ENCODE measurements at places on chromosomes 2 and 18. TPM values are rescaled to one million over a fixed set of nuclear protein-coding genes. Genes with fewer than 3 reads are reported as not detected.

ASB18 gene
- 44.4 TPM for total RNA-seq

PXDN gene
- 22.3 TPM for total RNA-seq

SERPINB12 gene
- total RNA-seq: not detected

DSC2 gene
- total RNA-seq: 26.9 TPM

C1QL2 gene
- 0.25 TPM for total RNA-seq

DNA sequence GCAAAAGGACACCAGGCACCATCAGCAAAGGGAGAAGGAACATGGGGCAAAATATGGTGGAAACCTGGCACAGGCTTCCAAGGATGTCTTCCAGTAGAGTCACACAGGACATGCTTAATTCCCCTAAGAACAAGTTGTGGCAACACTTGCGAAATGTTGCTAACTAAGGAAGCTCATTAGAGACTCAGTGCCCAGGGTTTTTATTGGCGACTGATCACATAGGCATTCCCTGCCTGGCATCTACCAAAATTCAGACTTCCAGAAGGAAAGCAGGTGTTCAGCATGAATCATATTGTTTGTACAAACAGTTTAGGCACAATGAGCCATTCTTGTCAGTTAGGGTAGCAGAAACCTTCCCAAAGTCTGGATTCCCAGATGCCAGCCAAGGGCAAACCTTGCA lies 25.7 kb downstream of the SLC4A1AP start:
- no peak overlapping the region for H3K4me3 ChIP-seq
- no peaks in the 10 kb centered on the region for H3K4me1 ChIP-seq
- peaks cover 73% of the 10 kb centered on the region for H3K36me3 ChIP-seq
- no peak overlapping the region for H3K27ac ChIP-seq
- DNase-seq: no peak
- no peaks in the 10 kb centered on the region for H3K27me3 ChIP-seq

- H3K27me3 ChIP-seq: no peaks in the 10 kb centered on the region
- H3K27ac ChIP-seq: no peak overlapping the region
- H3K4me3 ChIP-seq: no peak overlapping the region
- no peaks in the 10 kb centered on the region for H3K4me1 ChIP-seq
- no peak for DNase-seq
These were observed 176.9 kb upstream of the SESTD1 start for GRCh38 chr2:179441551-179441950.

DNA sequence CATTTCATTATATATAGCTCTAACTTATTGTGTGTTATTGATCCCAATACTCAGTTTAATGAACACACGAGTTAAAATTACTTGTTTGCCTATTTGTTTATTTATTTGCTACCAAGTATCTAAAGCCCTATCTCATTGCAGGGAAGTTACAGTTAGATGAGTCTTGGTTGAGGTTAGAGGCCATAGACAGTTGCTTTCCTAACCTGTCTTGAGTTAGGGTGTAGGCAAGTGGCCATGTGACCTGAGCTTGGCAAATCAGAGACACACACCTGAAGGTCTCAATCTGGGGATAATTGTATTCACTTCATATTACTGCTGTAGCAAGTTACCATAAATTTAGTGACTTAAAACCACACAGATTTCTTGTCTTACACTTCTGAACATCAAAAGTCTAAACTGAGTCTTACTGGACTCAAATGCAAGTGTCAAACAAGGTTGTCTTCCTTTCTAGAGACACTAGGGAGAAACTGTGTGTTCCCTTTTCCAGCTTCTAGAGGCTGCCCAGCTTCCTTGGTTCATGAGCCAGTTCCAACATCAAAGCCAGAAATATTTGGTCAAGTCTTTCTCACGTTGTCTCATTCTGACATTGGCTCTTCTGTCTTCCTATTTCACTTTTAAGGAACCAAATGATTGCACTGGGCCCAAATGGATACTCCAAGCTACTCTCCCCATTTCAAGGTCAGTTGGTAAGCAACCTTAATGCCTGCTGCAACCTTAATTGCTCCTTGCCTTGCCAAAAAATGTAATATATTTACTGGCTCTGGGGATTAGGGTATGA lies 39.7 kb downstream of the COL3A1 start:
- no peaks in the 10 kb centered on the region for H3K27me3 ChIP-seq
- peaks cover 43% of the 10 kb centered on the region for H3K36me3 ChIP-seq
- peak overlapping the region; percentile 15 for H3K27ac ChIP-seq
- H3K4me3 ChIP-seq: no peak overlapping the region
- no peaks in the 10 kb centered on the region for H3K4me1 ChIP-seq
- DNase-seq: no peak

GRCh38 chr2:118902266-118903028 lies 39.5 kb upstream of the MARCO start:
- H3K36me3 ChIP-seq: no peaks in the 10 kb centered on the region
- no peak overlapping the region for H3K27ac ChIP-seq
- no peaks in the 10 kb centered on the region for H3K4me1 ChIP-seq
- H3K4me3 ChIP-seq: no peak overlapping the region
- no peaks in the 10 kb centered on the region for H3K27me3 ChIP-seq

DNA sequence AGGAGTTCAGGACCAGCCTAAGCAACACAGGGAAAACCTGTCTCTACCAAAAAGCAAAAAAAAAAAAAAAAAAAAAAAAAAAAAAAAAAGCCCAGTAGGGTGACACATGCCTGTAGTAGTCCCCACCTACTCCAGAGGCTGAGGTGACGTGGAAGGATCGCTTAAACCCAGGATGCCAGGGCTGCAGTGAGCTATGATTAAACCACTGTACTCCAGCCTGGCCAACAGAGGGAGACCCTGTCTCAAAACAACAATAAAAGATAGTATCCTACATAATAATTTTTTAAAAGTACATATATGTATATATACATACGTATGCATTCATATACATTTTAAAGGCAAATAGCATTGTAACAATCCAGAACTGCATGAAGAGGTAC lies 51.7 kb downstream of the SOS1 start:
- H3K36me3 ChIP-seq: peaks cover 27% of the 10 kb centered on the region
- no peak for DNase-seq
- no peaks in the 10 kb centered on the region for H3K4me1 ChIP-seq
- H3K27ac ChIP-seq: no peak overlapping the region
- H3K4me3 ChIP-seq: no peak overlapping the region

- H3K4me1 ChIP-seq: peaks cover 6% of the 10 kb centered on the region
- no peaks in the 10 kb centered on the region for H3K36me3 ChIP-seq
- DNase-seq: peak; percentile 27
- H3K27me3 ChIP-seq: no peaks in the 10 kb centered on the region
- no peak within 1 kb of the TSS for H3K4me3 ChIP-seq
These were observed at the start of gene CYTIP for GRCh38 chr2:157443795-157444640. CYTIP (minus strand) TSS chr2:157444089; CDS start chr2:157444020, 69 bp downstream.

DNA sequence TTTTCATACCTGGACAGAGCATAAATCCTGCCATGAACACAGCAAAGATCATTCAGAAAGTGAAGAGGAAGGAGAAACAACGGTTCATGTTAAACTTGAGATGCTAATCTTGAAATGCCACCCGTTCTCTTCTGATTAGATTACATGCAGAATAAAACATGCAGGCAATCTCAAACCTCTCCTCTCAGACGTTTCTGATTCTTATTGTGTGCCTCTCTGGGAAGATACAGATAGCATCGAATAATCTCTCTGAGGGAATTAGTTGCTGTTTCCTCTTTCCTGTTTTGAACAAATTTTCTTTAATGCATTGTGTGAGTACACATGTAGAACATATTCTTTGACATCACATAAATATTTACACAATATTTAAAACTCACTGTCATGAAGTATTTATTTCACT lies 313.4 kb downstream of the PRKCE start:
- no peaks in the 10 kb centered on the region for H3K27me3 ChIP-seq
- peaks cover 45% of the 10 kb centered on the region for H3K4me1 ChIP-seq
- no peak for DNase-seq
- no peaks in the 10 kb centered on the region for H3K36me3 ChIP-seq
- H3K27ac ChIP-seq: no peak overlapping the region

- H3K27me3 ChIP-seq: no peaks in the 10 kb centered on the region
- no peak overlapping the region for H3K4me3 ChIP-seq
- no peak for DNase-seq
- H3K27ac ChIP-seq: no peak overlapping the region
- no peaks in the 10 kb centered on the region for H3K4me1 ChIP-seq
- no peaks in the 10 kb centered on the region for H3K36me3 ChIP-seq
These were observed 155.4 kb upstream of the LHCGR start for GRCh38 chr2:48910961-48911360.

- DNase-seq: no peak
- H3K4me3 ChIP-seq: no peak overlapping the region
- H3K27ac ChIP-seq: peak overlapping the region; percentile 37
- peaks cover 3% of the 10 kb centered on the region for H3K27me3 ChIP-seq
- H3K36me3 ChIP-seq: no peaks in the 10 kb centered on the region
These were observed 20.1 kb downstream of the ASAP2 start for GRCh38 chr2:9226458-9227380.

- no peak overlapping the region for H3K27ac ChIP-seq
- no peak for DNase-seq
- no peaks in the 10 kb centered on the region for H3K36me3 ChIP-seq
- no peaks in the 10 kb centered on the region for H3K27me3 ChIP-seq
- no peak overlapping the region for H3K4me3 ChIP-seq
- H3K4me1 ChIP-seq: no peaks in the 10 kb centered on the region
These were observed 1344.4 kb upstream of the CELF4 start for GRCh38 chr18:38909972-38910371.

DNA sequence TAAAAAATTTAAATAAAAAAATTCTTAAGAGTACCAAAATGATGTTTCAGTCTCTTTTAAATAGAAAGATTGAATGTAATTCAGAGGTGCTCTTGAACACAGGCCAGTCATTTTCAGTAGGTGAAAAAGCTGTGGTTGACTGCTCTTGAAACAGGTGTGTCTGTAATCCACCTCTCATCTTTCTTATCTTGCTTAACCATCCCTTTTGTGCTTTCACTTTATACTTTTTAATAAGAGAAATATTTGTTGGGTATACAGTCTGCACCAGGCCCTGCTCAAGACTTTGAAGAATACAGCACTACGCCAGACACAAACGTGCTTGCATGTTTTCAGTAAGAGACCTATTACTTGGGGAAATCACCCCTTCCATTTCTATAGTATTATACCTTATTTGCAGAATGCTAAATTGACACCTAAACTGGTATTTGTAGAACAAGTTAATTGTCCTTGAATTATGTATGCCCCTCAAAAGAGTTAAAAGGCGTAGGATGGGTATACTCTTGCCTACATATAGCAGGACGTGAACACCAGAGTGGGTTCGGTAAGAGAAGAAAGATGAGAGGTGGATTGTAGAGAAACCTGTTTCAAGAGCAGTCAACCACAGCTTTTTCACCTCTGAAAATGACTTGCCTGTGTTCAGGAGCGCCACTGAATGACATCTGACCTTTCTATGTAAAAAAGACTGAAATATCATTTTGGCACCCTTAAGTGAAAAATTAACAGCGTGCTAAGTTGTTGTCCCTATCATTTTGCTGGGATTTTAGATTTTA lies 4.0 kb upstream of the RTN4 start:
- no peak overlapping the region for H3K4me3 ChIP-seq
- H3K36me3 ChIP-seq: no peaks in the 10 kb centered on the region
- DNase-seq: no peak
- H3K4me1 ChIP-seq: no peaks in the 10 kb centered on the region
- no peak overlapping the region for H3K27ac ChIP-seq

DNA sequence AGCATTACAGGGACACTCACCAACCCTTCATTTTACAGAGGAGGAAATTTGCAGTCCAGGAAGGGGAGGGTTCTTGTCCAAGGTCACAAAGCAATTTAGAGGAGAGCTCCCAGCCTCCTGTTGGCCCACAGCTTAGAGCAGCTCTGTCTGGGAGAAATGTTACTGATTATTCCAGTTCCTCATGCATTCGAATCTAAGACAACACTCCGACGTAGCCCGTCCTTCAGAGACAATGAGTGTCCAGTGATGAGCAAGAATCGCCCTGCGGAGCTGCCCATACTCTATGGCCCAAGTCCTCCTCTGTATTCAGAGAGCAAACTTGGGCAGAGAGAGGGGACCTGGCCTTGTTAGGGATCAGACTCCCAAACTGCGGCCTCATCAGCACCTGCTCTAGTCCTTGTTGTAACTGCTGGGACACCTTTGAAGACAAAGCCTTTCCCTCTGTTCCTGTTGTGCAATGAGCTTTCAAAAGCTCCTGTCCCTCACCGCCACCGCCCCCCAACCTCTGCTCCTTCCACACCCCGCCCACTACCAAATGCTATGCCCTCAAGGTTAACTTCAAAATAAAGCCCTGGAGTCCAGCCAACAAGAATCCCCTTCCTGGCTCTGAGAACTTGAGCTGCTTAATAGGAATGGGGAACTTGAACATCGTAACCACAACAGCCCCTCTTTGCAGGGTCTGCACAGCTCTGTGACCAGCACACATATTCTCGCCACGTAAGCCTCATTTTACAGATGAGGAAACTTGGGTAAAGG lies 234.8 kb upstream of the SMAD2 start:
- peaks cover 38% of the 10 kb centered on the region for H3K4me1 ChIP-seq
- no peak for DNase-seq
- H3K36me3 ChIP-seq: no peaks in the 10 kb centered on the region
- H3K27ac ChIP-seq: no peak overlapping the region

DNA sequence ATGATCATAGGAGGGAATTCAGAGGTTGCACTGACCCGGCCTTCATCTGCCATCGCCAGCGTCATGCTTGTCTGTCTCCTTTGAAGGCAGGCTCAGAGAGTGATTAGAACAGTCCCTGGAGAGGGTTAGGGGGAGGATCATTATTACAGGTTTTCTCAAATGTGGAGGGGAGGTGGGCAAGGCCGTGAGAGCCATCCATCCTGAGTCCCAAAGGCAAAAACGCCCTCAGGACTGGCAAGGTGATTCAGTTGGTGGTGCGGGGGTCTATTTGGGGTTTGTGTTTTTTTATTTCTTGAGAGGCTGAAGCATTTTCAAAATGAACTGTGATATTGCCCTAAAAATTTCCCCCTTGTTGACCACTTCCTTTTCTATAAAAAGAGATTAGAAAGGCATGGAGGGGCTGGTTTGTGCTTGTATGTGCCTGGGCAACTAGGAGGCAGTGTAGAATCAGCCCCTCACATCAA lies 39.3 kb upstream of the GYPC start:
- H3K27me3 ChIP-seq: no peaks in the 10 kb centered on the region
- H3K4me1 ChIP-seq: no peaks in the 10 kb centered on the region
- no peaks in the 10 kb centered on the region for H3K36me3 ChIP-seq

DNA sequence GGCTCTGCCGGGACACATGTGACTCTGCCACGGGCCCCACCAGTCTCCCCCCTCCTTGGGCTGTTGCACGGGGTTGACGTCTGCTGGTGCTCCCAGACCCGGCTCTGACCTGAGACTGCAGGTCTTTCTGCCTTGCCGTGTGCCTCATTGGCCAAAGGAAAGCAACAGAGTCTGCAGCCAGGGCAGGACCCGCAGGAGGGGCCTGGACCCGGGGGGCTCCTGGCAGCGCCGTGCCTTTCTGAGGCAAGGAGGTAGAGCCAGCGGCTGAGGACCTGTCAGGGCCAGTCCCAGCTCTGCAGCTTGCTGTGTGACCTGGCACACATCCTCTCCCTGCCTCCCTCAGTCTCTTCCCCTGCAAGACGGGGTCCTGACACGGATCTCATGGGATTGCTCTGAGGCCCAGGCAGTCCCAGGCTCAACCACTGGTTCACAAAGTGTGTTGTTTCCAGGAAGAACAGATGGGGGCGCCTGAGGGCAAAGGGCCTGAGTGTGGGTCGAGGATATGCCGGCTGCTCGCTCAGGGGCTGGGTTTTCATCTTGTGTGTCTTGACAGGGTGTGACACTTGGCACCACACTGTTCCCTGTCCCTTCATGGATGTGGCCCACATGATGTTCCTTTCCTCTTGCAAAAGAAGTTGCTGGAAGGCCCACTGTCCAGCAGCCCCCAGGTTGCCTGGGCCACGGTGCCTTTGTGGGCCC lies 9.0 kb downstream of the CAPN10 start:
- H3K36me3 ChIP-seq: no peaks in the 10 kb centered on the region
- H3K4me3 ChIP-seq: no peak overlapping the region
- DNase-seq: no peak
- H3K4me1 ChIP-seq: peaks cover 22% of the 10 kb centered on the region

GRCh38 chr18:44799907-44800421 lies 119.3 kb downstream of the SETBP1 start:
- H3K4me3 ChIP-seq: no peak overlapping the region
- H3K36me3 ChIP-seq: no peaks in the 10 kb centered on the region
- H3K27ac ChIP-seq: no peak overlapping the region
- no peak for DNase-seq
- H3K4me1 ChIP-seq: peaks cover 47% of the 10 kb centered on the region
- no peaks in the 10 kb centered on the region for H3K27me3 ChIP-seq
